ENCODE measurements at places on chromosomes 7 and 10. TPM values are rescaled to one million over a fixed set of nuclear protein-coding genes. Genes with fewer than 3 reads are reported as not detected.

The SYNPO2L gene
- not detected for total RNA-seq

The ZNF503 gene
- total RNA-seq, result 0.38 TPM

- DNase-seq, result no peak
Measured at GRCh38 chr7:15341817-15342216, 220.0 kb downstream of the AGMO start.

DNA sequence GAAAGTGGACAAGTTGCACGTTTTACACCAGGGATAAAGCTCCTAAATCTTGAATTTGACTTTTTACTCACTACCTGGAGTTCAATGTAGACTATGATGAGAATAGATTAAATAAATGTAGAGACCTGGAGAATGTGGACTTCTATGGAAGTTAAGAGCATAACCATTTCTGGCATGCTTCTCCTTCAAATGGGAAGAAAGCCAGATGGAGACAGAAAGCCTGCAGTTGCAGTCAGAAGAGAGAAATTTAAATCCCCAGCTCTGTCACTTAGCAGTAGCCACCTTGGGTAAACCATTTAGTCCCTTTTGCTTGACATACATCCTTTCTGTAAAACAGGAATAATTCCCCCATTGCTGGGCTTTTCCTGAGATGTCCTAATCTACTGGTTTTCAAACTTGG lies 355.3 kb upstream of the AUTS2 start:
- DNase-seq, result no peak

DNA sequence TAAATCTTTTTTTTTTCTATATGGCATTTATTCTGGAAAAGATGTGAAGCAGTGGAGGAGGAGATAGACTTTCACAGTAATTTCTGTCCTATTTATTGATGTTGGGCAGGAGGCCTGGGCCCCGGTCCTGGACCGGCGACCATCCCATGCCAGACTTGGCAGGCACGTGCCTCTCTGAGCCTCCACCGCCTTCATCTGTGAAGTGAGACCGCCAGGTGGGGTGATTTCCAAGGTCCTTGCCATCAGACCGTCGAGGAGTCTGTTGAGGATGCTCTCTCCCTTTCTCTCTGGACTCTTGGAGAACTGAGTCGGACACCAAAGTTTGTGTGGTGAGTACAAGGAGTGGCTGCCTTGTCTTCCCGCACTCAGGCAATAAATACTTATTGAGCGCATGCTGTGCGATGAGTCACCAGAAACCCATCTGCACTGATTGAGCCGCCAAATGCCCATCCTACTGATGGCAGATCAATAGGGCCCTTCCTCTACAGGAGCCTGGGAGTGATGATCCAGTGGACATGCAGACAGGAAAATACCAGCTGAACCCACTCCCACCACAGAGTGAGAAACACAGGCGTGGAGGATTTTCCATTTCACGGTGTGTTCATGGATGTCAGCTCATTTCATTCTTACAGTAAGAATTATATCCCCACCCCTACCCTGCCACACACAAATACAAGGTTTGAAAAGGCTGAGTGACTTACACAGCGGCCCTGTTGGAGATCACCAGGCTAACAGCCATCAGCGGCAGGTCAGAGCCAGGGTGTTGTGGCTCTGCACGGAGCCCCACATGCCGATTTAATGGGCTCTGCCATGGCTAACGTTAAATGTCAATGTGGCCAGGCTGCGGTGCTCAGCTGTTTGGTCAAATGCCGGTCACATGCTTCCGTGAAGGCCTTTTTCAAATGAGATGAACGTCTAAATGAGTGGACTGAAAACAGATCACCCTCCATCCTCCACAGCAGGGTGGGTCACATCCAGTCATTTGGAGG lies 11.5 kb upstream of the PRKAG2 start:
- DNase-seq, result no peak

All from CD4-positive, alpha-beta T cell (primary cell).